CD4-positive, alpha-beta T cell (primary cell): ENCODE measurements at places on chromosomes 16 and 17.

DNA sequence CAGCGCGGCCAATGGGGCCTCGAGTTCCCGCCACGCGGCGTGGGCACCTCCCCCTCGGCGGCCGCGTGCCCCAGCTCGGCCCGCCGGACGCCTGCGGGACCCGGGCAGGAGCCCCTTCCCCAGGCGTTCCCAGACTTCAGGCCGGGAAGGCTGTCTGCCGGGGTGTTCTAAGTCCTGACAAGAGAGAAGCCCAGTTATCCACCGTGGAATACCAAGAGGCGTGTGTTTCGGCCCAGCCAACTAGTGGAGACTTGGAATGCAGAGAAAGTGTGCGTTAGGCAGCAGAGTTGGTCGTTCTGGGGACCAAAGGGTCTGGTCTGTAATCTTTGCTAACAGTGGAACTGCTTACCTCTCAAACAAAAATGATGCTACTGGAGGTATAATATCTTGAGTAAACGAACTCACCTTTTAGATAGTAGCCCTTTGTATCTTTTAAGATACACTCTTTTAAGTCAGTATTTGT is 251 bp upstream of the HSF5 start:
- DNase-seq, result peak; percentile 11

DNA sequence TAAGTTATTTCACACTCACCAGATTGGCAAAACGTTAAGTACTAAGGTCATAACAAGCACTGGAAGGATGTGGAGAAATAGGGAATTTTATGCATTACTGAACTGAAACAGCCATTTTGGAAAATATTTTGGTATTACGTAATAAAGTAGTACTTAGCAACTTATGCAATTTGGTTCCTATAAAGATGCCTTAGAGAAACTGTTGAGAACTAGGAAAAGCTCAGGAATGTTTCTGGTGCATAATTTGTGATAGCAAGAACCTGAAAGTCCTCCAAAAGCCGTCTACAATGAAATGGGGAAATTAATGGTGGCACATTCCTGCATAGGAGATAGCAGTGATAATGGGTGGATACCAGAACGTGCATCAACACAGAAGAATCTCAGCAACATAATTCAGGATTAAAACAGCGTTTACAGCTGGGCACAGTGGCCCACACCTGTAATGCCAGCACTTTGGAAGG is 472.5 kb downstream of the WWOX start:
- DNase-seq, result no peak

- DNase-seq, result no peak
Measured at GRCh38 chr16:79707876-79708275, 107.3 kb upstream of the MAF start.

DNA sequence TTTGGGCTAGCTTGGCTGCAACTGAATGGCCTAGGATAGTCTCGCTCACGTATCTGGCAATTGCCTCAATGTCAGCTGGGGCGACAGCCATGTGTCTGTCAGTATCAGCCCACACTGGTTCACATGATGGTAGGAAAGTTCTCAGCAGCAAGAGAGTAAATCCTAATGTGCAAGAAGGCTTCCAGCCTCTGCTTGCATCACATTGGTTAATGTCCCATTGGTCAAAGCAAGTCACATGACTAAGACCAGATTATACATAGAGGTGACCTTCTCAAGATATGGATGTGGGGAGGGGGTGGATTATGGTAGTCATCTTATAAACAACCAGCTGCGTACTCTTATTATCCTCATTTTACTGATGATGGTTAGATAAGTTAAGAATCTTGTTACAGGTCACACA is 31.0 kb downstream of the CHP2 start:
- no peak for DNase-seq

DNA sequence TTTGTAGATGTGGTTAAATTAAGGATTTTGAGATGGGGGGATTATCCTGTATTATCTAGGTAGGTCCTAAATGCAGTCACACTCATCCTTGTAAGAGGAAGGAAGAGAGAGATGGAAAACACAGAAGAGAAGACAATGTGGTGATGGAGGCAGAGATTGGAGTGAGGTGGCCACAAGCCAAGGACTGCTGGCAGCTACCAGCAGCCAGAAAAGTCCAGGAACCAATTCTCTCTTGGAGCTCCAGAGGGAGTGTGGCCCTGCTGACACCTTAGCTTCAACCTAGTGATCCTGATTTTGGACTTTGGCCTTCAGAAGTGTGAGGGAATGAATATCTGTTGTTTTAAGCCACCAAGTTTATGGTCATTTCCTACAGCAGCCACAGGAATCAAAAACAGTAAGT is 18.0 kb downstream of the MAPT start:
- DNase-seq, result no peak

DNA sequence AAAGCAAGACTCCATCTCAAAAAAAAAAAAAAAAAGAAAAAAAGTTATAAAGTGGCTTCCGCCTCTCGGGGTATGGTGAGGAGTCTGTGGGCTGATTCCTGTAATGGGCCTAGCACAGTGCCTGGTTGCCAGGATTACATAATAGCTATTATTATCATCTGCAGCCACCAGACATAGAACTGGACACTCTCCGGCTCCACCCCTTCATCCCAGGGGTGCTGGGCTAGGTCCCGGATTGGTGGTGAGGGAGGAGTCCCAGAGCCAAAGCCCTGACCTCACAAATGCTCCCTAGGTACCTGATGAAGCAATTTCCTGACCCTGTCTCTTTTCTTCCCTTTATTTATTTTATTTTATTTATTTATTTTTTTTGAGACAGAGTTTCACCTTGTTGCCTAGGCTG is 11.6 kb upstream of the ADGRG1 start:
- no peak for DNase-seq

DNA sequence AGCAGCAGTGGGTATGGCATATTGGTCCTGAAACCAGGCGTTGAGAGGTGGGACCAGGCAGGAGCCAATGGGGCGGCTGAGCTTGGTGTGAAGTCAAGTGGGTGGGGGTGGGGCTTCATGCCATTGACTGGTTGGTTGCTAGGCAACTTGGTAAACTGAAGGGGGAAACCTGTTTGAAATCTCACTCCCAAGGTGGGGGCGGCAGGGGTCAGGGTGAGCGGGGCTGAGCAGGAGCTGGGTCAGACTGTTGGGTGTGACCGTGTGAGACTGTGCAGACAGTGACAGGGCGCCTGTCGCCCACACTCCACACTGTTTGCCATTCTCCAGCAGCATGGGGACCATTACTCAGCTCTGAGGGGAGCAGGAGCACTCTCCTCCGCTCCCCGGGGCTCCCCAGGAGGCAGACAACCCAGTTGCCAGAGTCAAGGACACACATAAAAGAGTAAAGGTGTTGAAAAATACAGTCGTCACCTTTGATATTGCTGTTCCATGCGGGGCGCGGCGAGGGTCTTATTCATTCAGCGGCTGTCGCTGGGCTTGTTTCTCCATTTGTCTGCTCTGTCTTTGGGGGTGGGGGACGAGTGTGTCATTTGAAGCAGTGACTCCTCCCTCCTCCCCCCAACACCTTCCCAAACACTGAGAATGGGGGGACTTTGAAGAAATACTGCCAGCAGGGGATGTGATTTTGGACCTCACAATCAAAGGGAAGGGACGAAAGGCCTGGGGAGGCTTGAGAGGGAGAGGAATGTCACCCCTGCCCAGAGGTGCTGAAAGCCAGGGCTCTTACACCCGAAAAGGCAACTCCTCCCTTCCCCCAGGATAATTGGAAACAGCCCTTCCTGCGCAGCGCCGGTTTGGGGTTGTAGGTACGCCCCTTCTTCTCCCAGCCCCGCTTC is 1.2 kb upstream of the EFNB3 start:
- DNase-seq, result no peak

- DNase-seq, result no peak
Measured at GRCh38 chr16:51922476-51922875, 624.5 kb downstream of the TOX3 start.

GRCh38 chr16:19389246-19389645 is 28.4 kb upstream of the TMC5 start:
- no peak for DNase-seq

DNA sequence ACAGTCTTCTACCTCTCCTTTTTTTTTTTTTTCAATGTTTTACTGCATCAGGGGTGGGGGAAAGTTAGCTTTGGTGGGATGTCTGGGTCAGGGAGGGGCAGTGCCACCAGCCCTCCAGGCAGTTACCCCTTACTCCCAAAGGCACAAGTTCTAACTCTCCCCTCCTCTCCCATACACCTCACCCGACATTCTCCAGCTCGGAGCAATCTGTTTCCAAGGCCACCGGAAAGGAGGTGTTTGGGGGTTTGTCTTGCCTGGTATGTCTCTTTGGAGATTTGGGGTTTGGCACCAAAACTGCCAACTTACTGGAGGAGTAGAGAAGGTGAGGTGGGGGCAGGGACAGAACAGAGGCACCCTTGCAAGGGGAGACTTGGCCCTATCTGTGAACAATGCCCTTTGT is 4.7 kb downstream of the DLX3 start:
- no peak for DNase-seq

- DNase-seq, result no peak
Measured at GRCh38 chr17:13775450-13775849, 173.7 kb upstream of the HS3ST3A1 start.

- no peak for DNase-seq
Measured at GRCh38 chr17:17350491-17351355, 47.5 kb downstream of the NT5M start.

DNA sequence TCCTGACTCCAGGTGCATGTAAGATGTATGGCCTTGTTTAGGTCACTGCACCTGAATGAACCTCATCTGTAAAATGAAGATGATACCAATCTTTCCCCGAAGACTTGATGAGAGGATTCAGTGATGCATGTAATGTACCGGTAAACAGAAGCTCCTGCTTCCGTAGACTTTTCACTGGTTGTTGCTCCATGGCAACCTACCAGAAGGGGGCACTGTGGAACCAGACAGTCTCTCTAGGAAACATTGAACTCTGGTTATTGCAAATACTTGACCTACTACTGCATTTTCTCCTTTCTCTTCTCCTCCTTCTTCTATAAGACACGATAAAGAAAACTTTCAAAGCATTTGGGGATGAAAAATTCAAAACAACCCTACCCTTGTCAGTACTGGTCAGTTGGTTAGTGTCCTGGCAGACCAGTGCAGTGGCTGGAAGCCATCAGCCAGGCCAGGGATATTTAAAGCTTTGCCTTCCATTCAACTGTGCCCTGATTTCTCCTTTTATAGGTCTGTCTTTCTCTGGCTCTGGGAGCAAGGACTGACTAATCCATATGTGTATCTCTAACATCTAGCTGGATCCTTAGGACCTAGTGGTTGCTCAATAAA is 667.4 kb upstream of the SALL1 start:
- DNase-seq, result no peak
